ENCODE measurements at places on chromosomes 3 and 15.

DNA sequence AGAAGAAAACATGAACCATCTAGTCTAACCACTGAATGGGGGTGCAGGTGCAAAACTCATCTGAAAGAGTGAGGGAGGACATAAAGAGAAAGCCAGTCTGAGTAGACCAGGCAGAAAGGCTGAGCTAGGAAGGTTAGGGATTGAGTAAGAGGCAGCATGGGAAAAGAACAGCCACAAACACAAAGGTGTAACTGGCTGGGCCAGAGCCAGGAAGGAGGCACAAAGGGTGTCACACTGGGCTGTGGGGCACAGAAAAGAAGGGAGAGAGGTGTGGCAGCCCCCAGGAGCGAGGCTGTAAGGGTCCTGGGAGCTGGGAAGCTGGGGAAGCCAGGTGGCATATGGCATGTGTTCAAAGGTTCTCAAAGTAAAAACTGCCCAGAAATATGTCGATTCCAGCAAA, 18.7 kb downstream of the IGSF11 start:
- DNase-seq, result no peak

GRCh38 chr3:140368223-140368811, 309.5 kb upstream of the TRIM42 start:
- DNase-seq, result no peak

- no peak for DNase-seq
Observed at GRCh38 chr15:70195587-70196305, 98.0 kb upstream of the TLE3 start.

DNA sequence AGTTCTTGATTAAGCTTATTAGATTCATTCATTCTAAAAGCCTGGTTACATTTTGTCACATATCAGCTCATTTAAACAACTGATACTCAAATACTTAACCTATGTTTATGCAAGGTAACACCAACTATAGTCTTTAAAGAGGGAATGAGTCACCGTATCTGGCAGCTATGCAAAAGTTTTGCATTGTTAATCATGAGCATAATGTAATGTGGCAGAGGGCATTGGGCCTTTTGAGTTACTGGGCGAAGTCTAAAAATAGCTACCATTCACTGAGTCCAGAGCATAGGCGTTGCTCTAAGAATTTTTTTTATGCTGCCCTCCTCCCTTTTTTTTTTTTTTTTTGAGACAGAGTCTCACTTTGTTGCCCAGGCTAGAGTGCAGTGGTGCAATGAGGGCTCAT, 277.7 kb upstream of the ZNF717 start:
- no peak for DNase-seq

- DNase-seq, result no peak
Observed at GRCh38 chr3:38028621-38029361, 651 bp downstream of the PLCD1 start.

DNA sequence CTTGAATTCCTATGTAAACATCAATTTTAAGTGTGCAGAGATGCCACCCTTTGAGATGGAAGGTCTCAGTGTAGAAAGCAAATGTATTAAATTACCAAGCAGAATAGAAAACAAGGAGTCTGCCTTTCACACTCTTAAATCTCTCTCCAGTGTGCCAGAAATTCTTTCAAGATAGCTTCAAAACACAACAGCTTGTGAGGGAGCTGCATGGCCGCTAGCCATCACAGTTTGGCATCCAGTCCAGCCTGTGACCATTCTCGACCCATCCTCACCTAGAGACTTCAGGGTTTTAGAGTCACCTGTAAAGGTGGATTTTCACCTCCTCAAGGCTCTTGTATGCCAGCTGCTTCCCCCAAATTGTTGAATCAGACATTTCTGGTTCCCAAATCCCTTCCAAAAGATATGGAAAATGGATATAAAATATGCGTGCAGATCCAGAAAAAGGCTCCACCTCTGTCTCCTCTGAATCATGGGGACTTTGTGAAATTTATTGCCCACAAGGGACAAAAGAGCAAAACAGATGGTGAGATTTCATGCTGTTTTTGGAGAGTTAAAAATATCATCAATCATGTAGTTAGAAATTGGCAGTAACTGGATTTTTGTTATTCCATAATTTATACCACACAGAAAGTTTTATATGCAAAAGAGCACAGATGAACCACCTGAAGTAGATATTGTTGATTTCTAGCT, 114.2 kb upstream of the THRB start:
- no peak for DNase-seq

- DNase-seq, result no peak
Observed at GRCh38 chr3:4336850-4337546, 33.8 kb downstream of the SETMAR start.

DNA sequence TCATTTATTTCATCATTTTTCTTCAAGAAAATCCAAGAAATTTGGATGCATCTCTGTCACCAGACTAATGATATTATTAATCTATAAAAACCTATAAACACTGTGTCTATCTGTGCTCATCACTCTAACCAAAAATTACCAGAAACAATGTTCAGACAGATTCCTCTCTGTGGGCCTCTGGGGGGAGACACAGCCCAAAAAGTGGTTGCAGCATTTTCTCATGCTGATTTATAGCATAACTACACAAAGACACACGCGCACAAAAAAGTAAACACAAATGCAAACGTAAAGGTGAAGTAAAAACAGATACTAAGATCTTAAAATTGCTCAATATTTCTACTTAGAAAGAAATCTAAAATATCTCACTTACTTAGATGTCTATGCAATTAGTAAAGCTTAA, 976.0 kb downstream of the GBE1 start:
- DNase-seq, result peak; percentile 34
